ENCODE measurements at places on chromosomes 7 and 10.

DNA sequence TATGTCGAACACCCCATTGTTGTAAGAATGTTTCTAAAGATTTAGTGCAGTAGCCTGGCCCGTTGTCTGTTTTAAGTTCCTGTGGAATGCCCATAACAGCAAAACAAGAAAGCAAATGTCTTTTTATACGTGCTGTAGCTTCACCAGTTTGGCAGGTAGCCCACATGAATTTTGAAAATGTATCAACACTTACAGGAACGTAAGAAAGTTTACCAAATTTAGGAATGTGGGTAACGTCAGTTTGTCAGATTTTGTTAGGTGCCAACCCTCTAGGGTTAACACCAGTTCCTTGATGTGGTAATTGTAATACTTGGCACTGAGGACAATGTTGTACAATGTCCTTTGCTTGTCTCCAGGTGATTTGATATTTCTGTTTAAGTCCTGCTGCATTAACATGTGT lies 3.2 kb upstream of the GIMAP4 start:
- DNase-seq, result no peak

DNA sequence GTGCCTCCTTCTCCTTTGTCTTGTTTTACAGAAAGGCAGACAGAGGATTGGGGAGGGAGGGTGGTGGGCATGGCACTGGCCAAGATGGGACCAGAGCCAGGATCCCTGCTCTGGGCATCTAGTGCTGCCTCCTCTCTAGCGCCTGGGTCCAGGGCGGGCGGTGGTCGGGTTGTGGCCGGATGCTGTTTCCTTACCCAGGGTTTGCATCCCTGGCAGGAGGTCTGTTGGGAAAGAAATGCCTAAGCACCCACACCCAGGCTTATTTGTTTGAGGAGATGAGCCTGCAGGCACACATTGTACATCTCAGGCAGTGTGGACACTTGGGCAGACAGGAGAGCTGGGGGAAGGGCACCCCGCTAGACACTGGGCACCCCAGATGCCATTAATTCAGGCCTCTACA lies 102.3 kb upstream of the PCBD1 start:
- DNase-seq, result no peak

DNA sequence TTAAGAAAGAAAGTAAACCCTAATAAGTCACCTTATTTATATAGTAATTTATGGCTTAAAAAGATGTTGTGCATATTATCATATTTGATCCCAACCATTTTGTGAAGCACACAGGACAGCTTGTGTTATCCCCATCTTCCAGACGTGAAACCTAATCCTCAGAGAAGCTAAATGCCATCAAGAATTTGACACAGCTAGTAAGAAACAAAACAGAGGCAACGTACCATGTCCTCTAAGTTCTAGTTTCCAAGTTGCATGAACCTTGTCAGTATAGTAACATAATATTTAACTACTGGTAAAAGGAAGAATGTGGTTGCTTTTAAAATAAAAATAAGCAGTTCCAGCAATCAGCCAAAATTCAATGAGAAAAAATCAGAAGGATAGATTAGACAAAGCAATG lies 41.5 kb downstream of the PTN start:
- DNase-seq, result no peak

DNA sequence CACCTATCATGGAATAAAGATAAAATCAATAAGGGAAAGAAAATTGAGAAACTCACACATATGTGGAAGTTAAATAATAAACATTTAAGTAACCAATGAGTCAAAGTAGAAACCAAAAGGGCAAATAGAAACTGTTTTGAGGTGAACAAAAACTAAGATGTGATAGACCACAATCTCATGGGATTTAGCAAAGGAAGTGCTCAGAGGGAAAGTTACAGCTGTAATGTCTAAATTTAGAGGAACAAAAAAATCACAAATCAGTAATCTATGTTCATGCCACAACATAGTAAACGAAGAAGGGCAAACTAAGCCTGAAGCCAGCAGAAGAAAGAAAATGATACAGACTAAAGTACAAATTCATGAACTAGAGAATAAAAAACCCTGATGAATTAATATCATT lies 16.3 kb downstream of the CYP3A4 start:
- no peak for DNase-seq

GRCh38 chr10:96264938-96265337 lies 6.4 kb downstream of the BLNK start:
- no peak for DNase-seq

GRCh38 chr7:27875061-27875460 lies 135.1 kb downstream of the TAX1BP1 start:
- DNase-seq, result no peak

Measured in RKO (cell line).